ENCODE measurements at places on chromosomes 7 and 10. TPM values are rescaled to one million over a fixed set of nuclear protein-coding genes. Genes with fewer than 3 reads are reported as not detected.

- DNase-seq, result no peak
Observed at GRCh38 chr7:74665296-74665938, 7.9 kb downstream of the GTF2I start.

DNA sequence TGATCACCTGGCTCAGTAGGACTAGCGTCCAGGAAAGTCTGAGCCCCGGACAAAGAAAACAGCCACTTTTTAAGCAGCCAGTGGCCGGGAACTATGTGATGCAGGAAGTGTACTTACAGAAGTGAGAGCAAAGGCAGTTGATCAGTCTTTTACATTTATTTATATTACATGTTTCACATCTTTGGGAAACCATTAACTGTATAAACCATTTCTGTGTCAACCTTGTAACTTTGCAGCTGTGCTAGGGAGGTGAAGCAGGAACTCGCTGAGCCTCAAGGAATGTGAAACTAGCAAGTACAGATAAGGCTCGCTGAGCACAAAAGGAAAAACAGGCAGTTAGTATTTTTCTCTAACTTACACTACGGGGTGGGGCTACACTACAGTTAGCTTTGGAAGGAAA is 39.9 kb upstream of the HECW1 start:
- no peak for DNase-seq

- no peak for DNase-seq
Observed at GRCh38 chr10:104276192-104276591, 7.2 kb downstream of the GSTO2 start.

GRCh38 chr7:156892081-156892800 is 742 bp downstream of the LMBR1 start:
- no peak for DNase-seq

DNA sequence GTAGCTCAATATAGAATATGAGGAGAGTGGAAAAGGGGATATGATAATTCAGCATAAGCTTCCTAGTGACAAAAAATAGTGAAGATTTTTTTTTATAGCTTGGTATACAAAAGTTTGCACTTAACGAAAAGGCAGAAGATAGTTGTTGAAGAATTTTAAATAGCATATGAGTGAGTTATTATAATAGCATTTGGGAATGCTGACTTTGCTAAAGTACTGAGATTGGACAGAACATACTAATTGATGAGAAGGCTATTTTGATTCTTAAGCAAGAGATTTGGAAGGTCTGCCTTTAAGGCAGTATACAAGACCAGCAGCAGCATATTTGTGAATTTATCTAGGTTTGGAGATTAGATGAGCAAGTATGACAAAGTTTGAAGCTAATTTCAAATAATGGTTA is 600.9 kb upstream of the POT1 start:
- no peak for DNase-seq

- no peak for DNase-seq
Observed at GRCh38 chr10:112587729-112588128, 140.7 kb downstream of the VTI1A start.

GRCh38 chr10:109997233-109997632 is 10.6 kb upstream of the ADD3 start:
- DNase-seq, result no peak

The CHAT gene
- total RNA-seq, result not detected

The SPOCK2 gene
- 1.1 TPM for total RNA-seq

The GPR15LG gene
- total RNA-seq, result not detected

The HMX2 gene
- not detected for total RNA-seq

The OR9A2 gene
- total RNA-seq, result not detected

The FAM25G gene
- total RNA-seq, result not detected

Data from HCT116 (cell line).